ENCODE measurements at places on chromosomes 4 and X. TPM values are rescaled to one million over a fixed set of nuclear protein-coding genes. Genes with fewer than 3 reads are reported as not detected.

Gene GCNA
- total RNA-seq: 0.48 TPM

Gene CXXC4
- 4.6 TPM for total RNA-seq

Gene GLUD2
- 0.35 TPM for total RNA-seq

Gene MAP9
- total RNA-seq: 5.0 TPM

Gene ELF4
- 5.5 TPM for total RNA-seq

Gene POF1B
- 6.6 TPM for total RNA-seq

Gene VCX3A
- not detected for total RNA-seq

DNA sequence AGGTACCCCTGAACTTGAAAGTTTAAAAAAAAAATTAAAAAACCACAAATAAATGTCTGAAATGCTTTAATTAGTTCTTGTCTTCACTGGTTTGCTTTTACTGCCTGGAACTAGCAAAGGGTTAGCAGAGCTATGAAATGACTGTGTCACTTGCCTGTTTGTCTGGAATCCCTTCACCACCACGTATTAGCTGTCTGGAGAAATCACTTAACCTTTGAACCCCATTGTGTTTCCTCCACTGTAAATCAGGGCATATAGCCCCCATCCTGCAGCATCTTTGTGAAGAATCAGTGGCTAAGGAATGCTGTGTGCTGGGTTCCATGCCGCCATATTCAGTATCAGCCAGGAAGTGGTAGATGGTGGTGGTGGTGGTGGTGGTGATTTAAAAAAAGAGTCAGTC, 6.3 kb downstream of the CYTL1 start:
- H3K4me1 ChIP-seq: no peaks in the 10 kb centered on the region
- no peak for DNase-seq
- no peaks in the 10 kb centered on the region for H3K36me3 ChIP-seq
- no peaks in the 10 kb centered on the region for H3K27me3 ChIP-seq
- H3K27ac ChIP-seq: no peak overlapping the region

GRCh38 chr4:8558080-8558960, 21.9 kb upstream of the GPR78 start:
- H3K4me1 ChIP-seq: peaks cover 33% of the 10 kb centered on the region
- H3K27ac ChIP-seq: no peak overlapping the region
- H3K36me3 ChIP-seq: no peaks in the 10 kb centered on the region
- no peak for DNase-seq
- H3K27me3 ChIP-seq: no peaks in the 10 kb centered on the region

- no peaks in the 10 kb centered on the region for H3K27me3 ChIP-seq
- H3K4me1 ChIP-seq: no peaks in the 10 kb centered on the region
- H3K27ac ChIP-seq: no peak overlapping the region
Observed at GRCh38 chr4:8374851-8375649, 65.5 kb downstream of the ACOX3 start.

DNA sequence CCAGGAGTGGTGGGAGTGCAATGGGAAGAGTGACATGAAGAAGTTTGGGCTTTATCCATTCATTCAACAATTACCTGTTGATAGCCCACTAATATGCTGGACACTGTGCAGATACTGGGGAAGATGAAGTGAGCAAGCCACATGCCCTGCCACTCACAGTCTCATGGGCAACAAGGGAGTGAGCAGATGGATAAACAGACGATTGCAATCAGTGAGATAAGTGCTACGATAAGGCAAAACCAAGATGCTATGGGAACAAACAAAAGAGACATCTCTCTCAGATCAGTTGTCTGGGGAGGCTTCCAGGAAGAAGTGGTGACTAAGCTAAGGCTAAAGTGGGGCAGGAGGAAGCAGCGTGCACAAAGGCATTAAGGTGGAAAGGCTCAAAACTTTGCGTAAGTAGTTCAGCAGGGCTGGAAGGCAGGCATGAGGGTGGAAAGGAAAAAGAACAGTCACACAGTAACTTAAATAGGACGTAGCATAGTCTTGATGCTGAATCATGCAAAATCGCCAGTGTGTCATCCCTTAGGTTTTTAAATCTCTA, 31.7 kb downstream of the GAB3 start:
- no peak overlapping the region for H3K27ac ChIP-seq
- no peaks in the 10 kb centered on the region for H3K36me3 ChIP-seq
- H3K4me1 ChIP-seq: peaks cover 3% of the 10 kb centered on the region
- no peak for DNase-seq
- H3K27me3 ChIP-seq: no peaks in the 10 kb centered on the region

GRCh38 chr4:48653217-48654014, 126.7 kb downstream of the FRYL start:
- no peak overlapping the region for H3K27ac ChIP-seq
- no peaks in the 10 kb centered on the region for H3K36me3 ChIP-seq
- no peak overlapping the region for H3K4me3 ChIP-seq
- peak; percentile 18 for DNase-seq
- H3K4me1 ChIP-seq: no peaks in the 10 kb centered on the region

GRCh38 chrX:124005228-124005627, 43.7 kb downstream of the STAG2 start:
- no peak overlapping the region for H3K27ac ChIP-seq
- no peaks in the 10 kb centered on the region for H3K4me1 ChIP-seq
- H3K4me3 ChIP-seq: no peak overlapping the region
- H3K27me3 ChIP-seq: no peaks in the 10 kb centered on the region
- peaks cover 6% of the 10 kb centered on the region for H3K36me3 ChIP-seq

DNA sequence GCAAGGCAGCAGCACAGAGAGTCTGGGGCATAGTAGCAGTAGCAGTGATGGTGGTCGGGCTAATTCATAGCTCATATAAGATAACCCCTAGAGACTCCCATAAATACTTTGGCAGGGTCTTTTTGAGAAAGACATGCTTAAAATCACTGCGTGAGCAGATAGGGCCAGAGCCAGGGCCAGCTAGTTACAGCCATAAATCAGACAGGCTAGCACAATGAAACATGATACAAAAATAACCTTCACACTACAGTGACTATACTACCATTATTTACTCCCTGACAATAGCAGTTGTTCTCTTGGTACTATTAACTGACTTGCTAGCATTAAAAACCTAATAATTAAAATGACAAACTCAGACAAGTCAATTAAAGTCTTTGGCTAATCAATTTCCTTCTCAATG, 295.9 kb downstream of the SMARCA1 start:
- H3K36me3 ChIP-seq: no peaks in the 10 kb centered on the region
- no peak for DNase-seq
- H3K4me3 ChIP-seq: no peak overlapping the region
- H3K4me1 ChIP-seq: no peaks in the 10 kb centered on the region
- no peaks in the 10 kb centered on the region for H3K27me3 ChIP-seq

DNA sequence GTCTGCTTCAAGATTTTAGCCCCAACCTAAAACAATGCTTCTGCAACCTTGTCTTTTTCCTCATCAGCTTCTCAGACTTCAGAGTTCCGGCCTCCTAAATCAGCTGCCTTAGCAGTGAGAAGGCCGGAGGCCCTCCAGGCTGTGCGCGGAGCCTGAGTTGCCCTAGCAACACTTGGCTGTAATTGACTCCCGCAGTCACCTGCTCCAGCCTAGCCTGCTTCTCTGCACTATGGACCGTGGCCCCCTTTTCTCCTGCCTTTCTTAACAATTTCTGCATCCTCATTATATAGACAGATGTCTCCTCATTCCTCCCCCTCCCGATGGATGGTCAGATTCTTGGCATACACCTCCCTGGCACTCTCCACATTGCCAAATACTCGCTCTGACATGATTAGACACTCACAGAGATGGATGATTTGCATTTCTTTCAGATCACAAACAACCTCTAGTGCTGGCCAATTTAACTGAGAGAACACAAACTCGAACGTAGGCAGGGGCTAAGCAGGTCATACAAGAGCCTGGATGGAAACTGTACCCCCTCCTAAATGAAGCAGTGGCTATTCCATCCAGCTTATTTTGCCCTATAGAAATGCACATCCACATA, 9.5 kb upstream of the HUWE1 start:
- H3K27me3 ChIP-seq: no peaks in the 10 kb centered on the region
- H3K27ac ChIP-seq: no peak overlapping the region
- no peaks in the 10 kb centered on the region for H3K4me1 ChIP-seq
- no peaks in the 10 kb centered on the region for H3K36me3 ChIP-seq
- no peak overlapping the region for H3K4me3 ChIP-seq

- H3K36me3 ChIP-seq: no peaks in the 10 kb centered on the region
- H3K4me1 ChIP-seq: no peaks in the 10 kb centered on the region
- DNase-seq: no peak
- H3K4me3 ChIP-seq: no peak overlapping the region
Observed at GRCh38 chr4:35252071-35252470, 992.2 kb downstream of the ARAP2 start.

GRCh38 chrX:68915778-68916177, 87.0 kb downstream of the EFNB1 start:
- no peaks in the 10 kb centered on the region for H3K36me3 ChIP-seq
- H3K27me3 ChIP-seq: no peaks in the 10 kb centered on the region
- H3K4me3 ChIP-seq: no peak overlapping the region

GRCh38 chr4:94887027-94887426, 129.3 kb downstream of the BMPR1B start:
- no peak for DNase-seq
- H3K4me1 ChIP-seq: peaks cover 15% of the 10 kb centered on the region
- no peak overlapping the region for H3K27ac ChIP-seq
- H3K36me3 ChIP-seq: no peaks in the 10 kb centered on the region
- no peaks in the 10 kb centered on the region for H3K27me3 ChIP-seq
- no peak overlapping the region for H3K4me3 ChIP-seq

DNA sequence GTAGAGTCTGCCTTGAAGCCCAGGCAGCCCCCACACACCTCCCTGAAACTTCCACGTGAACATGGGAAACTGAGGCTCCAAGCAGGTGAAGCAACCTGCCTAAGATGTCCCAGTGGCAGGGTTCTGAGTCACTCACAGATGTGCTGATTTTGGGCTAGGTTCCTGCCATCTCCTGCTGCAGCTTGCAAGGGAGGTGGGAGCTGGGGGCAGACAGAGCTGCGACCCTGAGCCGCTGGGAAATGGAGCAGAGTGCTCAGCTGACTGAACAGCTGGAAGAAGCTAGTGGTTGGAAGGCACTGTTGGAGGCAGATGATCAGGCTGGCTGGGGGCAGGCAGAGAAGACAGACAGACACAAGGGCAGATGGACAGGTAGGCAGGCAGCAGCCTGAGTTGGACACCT, 3.6 kb upstream of the FATE1 start:
- H3K27me3 ChIP-seq: no peaks in the 10 kb centered on the region
- 0 out of 2 replicates have a peak, but pooled peaks cover 2% of the 10 kb centered on the region for H3K4me1 ChIP-seq
- H3K27ac ChIP-seq: no peak overlapping the region
- no peak overlapping the region for H3K4me3 ChIP-seq
- H3K36me3 ChIP-seq: no peaks in the 10 kb centered on the region

DNA sequence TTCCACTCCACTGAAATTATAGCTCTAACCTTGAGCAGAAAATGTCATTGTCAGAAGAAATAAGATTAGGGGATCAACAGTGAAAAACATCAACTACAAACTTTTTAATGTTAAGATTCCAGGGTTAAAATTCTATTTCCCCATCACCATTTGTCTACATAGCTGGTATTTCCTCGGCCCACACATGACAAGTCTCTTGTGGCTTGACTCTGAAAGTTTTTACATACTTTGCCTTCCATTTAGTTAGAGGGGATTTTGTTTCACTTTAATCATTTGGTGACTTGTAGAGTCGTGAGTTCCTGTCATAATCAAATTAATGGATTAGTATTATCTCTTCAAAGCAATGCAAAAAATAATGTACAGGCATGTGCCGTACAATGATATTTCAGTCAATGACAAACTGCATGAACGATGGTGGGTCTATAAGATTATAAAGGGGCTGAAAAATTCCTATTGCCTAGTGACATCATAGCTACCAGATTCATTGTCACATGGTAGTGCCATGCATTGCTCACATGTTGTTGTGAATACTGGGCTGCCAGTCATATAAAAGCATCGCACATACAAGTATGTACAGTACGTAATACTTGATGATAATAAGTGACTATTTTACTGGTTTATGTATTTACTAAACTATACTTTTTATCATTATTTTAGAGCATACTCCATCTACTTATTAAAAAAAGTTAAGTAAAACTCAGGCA, 72.0 kb downstream of the ING2 start:
- no peak overlapping the region for H3K27ac ChIP-seq
- H3K4me3 ChIP-seq: no peak overlapping the region
- H3K27me3 ChIP-seq: no peaks in the 10 kb centered on the region
- H3K4me1 ChIP-seq: no peaks in the 10 kb centered on the region
- H3K36me3 ChIP-seq: no peaks in the 10 kb centered on the region

GRCh38 chr4:138494116-138494515, 252.0 kb upstream of the SLC7A11 start:
- H3K4me3 ChIP-seq: no peak overlapping the region
- H3K27me3 ChIP-seq: no peaks in the 10 kb centered on the region
- DNase-seq: no peak

DNA sequence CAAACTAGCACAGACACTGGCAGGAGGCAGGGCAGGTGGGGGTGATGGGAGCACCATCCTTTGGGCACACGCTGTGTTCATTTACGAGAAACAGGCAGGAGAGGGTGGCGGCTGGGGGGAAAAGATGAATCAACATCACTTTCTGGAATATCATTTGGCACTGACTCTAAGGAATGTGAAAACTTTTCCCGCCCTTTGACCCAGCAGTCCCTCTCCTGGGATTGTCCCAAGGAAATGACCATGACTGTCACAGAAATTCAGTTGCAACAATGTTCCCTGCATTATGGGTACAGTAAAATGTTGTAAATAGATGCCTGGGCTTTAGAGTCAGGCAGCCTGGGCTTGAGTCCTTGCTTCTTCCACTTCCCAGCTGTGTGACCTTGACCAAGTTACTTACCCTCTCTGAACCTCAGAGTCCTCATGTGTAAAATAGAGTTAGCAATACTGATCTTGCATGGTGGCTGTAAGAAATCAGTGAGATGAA, 58.6 kb downstream of the ABLIM2 start:
- no peaks in the 10 kb centered on the region for H3K36me3 ChIP-seq
- H3K27ac ChIP-seq: no peak overlapping the region
- H3K4me1 ChIP-seq: 0 out of 2 replicates have a peak, but pooled peaks cover 3% of the 10 kb centered on the region
- no peaks in the 10 kb centered on the region for H3K27me3 ChIP-seq
- no peak overlapping the region for H3K4me3 ChIP-seq

DNA sequence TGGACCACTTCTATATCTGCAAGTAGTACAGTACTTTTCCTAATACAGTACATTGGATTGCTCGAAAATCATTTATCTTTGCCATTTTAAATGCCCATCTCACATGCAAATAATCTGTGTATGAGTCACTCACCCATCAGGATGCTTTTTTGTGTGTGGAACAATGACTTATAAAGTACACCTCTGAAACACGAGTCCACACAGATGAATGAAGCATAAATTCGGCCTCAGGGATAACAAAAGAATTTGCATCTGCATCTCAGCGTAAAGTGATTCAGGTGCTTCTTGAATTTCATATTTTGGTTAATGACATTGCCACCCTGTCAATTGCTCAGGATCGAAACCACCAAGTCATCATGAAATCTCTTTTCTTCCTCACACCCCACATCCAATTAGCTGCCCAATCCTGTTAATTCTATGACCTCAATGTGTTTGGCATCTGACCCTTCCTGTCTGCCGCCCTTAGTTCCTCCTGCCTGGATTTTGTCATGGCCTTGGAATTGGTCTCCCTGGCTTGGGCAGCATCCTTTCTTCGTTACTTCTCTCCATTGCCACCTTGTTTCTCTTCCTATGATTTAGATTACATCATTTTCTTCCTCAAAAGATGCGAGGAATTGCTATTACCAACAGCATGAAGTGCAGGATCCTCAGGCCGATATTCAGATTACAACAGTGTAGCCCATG, 161.6 kb upstream of the MID1 start:
- DNase-seq: no peak
- no peak overlapping the region for H3K4me3 ChIP-seq
- peaks cover 9% of the 10 kb centered on the region for H3K4me1 ChIP-seq
- no peaks in the 10 kb centered on the region for H3K36me3 ChIP-seq
- H3K27ac ChIP-seq: no peak overlapping the region
- no peaks in the 10 kb centered on the region for H3K27me3 ChIP-seq
